NCI-H226 (cell line): ENCODE measurements at places on chromosomes 13 and 19.

GRCh38 chr19:49186108-49186507 is 28.5 kb downstream of the TRPM4 start:
- DNase-seq = no peak

DNA sequence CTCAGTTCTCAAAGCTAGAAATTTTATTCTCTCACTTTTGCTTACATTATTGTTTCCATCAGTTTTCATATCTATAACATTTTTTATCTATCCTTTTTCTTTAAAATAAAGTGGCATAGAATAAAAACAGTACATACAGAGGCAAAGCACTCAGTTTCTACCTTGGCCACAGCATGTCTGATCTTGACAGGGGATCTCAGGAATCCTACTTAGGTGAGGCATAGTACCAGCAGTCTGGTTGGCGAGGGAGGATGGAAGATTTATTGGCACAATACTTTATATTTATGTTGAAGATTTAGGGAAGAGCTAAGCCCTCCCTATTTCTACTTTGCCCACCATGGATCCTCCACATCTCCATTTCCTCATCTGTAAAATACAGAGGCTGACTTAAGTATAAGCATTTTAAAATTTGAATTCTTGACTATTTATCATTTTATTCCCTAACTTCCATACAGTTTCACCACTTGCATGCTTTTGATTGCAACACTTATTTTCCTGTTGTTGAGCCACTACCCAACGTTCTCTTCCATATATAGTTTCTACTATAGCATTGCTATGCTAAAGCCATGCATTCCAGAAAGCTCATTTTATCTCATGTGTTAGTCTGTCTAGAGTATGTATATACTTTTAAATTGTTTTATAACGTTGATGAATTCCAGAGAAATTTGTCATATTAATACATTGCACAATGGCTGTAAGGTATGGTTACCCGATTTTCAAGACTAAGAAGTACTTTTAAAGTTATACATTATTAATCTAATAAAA is 506.7 kb downstream of the KCTD12 start:
- DNase-seq = no peak

DNA sequence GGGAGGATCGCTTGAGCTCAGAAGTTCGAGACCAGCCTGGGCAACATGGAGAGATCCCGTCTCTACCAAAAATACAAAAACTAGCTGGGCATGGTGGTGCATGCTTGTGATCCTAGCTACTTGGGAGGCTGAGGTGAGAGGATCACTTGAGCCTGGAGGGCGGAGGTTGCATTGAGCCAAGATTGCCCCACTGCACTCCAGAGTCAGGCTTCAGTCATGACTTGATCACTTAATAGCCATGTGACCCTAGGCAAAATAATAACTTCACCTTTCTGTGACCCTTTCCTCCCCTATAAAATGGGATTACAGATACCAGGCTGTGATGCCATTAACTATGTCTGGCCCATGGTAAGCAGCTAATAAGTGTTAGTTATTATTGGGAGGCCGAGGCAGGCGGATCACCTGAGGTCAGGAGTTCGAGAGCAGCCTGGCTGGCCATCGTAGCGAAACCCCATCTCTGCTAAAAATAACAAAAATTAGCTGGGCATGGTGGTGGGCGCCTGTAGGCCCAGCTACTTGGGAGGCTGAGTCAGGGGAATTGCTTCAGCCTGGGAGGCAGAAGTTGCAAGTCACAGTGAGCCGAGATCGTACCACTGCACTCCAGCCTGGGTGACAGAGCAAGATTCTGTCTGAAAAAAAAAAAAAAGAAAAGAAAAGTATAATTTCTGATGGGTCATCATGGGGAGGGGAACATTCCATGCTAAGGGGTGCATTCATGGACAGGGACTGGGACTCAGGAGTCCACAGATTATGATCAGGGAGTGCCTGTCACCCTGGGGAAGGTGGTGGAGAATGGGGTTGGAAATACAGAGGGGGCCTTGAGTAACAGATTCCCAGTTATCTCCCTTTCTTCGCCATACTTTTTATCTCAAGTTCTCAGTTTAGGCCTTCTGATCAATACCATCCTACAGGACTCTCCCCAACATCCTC is 15.5 kb downstream of the TPM4 start:
- DNase-seq = no peak

GRCh38 chr13:48641404-48641803 is 12.3 kb upstream of the CYSLTR2 start:
- DNase-seq = no peak

GRCh38 chr13:30179597-30180276 is 127.6 kb downstream of the KATNAL1 start:
- no peak for DNase-seq

DNA sequence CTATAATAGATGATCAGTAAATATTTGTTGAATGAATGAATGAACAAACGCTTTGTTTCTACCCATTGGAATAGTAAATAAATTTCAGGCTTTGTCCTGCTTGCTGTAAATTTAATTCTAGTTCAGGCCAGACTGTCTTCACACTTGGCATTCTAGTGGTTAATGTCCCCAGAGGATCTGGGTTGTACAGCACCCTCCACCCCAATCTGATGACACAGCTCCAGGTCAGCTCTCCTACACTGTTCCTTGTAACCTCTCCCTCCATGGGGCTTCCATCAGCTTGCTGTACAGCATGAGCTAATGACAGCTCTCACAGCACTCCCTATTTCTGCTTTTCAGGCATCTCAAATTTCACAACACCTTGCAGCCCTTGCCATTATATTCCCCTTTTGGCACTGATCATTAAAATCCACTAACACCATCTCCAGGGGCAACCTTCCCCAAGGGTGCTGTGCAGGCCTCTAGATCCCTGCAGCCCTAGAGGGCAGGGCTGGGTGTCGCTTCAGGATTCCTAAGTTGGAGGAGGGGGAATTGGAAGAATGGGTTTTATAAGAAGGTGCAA is 12.7 kb upstream of the KL start:
- no peak for DNase-seq

- peak; percentile 7 for DNase-seq
Measured at GRCh38 chr13:80276371-80277289, 64.3 kb downstream of the SPRY2 start.

DNA sequence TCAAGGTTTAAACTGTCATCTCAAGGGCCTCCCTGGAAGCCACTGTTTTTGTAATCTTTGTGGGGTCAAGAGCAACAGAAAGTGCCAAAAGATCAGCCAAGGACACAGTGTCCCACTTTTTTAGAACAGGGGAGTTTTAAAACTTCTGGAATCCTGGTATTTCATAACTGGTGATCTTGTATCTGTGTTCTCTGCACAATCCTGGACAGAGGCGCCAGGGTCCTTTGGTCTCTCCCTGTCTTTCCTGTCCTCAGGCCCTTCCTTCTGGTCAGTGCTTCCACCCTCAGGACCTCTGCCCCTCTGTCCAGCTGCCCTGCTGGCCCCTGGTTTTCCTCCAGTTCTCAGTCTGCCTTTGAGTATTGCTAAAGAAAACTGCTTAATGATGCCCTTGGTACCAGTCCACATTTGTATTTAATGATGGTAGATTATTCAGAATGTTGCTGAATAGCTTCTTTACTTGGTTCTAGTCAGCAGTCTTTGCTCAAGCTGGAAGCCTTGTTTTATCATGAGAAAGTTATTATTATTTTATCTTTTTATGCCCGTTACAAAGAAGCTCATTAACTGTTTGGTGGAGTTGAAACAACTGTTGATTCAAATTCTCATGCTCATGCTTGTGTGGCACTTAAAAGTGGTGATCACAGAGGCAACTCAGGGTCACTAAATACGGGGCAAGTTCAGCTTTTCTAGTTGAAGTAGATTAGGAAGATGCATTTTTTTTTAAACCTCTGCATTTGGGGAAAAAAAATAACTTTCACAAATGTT is 47.5 kb downstream of the WASF3 start:
- DNase-seq = no peak

DNA sequence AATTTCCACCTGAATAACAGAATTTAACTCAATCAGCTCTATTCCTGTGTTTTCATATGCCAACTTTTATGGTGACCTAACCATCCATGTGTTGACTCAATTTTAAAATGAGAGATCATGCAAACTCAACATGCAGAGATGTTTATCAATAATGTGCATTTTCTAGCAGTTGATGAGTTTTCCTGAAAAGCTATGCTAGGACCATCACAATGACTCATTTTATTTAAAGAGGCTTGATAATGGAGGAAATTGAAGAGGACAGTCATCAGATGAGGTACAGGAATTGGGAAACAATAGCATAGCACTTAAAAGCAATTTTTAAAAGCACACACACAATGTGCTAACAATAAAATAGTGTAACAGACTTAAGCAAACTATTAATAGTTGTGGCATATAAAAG is 127.1 kb downstream of the VWA8 start:
- DNase-seq = no peak

DNA sequence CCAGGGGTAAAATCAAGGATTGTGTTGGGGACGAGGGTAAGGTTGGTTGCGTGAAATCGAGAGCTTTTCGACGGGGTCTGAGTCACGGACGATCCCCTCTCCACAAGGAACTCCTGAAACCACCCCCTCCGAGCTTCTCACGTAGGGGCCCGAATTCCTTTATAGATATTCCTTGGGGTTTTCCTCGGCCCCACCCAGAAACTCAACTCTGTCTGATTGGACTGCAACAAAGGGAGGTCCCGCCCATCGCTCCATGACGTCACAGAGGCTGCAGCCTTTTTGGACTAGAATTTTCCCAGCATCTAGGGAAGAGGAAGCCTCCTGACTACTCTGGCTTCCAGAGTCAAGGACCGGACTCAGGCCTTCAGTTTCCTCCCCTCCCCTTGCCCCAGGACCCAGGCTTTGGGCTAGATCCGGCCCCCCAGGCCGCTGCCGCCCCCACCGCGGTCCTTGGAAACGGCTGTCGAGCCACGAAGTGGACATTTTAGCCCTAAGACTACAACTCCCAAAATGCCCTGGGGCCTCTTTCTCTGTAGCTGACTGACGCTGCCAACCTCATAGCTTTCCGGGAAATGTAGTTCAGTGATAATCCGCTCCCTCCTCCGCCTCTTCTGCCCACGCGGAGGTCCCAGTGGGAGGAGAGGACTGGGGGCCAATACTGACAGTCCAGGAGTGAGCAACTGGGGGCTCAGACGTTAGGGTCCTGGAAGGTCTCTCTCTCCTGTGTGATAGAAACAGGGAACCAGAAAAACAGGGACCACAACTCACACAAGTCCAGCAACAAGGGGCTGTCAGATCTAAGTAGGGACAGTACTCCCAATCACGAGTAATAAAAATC is at the start of gene IZUMO1:
IZUMO1 (minus strand) TSS at position 172 of the 838 bp plus-strand sequence. CDS start 1,050 bp downstream, outside the sequence.
- DNase-seq = peak; percentile 92

DNA sequence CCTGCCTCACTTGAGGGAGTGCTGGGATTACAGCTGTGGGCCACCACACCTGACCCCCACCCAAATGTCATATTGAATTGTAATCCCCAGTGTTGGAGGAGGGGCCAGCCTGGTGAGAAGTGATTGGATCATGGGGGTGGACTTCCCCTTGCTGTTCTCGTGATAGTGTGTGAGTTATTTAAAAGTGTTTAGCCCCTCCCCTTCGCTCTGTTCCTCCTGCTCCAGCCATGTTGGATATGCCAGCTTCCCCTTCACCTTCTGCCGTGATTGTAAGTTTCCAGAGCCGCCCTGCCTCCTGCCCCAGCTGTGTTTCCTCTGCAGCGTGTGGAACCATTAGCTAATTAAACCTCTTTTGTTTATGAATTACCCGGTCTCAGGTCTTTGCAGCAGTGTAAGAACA is 13.7 kb downstream of the CHAMP1 start:
- no peak for DNase-seq

DNA sequence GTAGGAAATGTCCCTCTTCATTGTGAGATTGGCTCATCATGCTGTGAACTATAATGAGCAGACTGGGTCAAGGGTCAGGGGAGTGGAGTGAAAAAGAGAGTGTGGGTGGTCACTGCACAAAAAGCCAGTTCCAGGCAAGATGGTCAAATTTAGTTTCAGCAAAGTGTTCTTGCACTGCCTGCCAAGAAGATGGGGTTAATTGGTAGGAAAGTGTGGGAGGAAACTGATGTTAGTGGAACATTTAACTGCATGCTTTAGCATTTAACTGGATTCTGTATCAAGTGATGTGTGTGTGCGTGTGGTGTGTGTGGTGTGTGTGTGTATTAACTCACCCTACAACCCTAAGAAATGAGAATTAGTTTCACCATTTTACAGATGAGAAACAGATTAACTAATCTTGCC is 131.6 kb downstream of the COG6 start:
- DNase-seq = no peak

- DNase-seq = no peak
Measured at GRCh38 chr19:19039901-19040300, 6.5 kb downstream of the ARMC6 start.

GRCh38 chr13:91078093-91078679 is 269.3 kb upstream of the MIR17HG start:
- DNase-seq = no peak

GRCh38 chr13:35157143-35157755 is 215.2 kb downstream of the NBEA start:
- DNase-seq = no peak

- no peak for DNase-seq
Measured at GRCh38 chr19:5054551-5055456, 85.9 kb downstream of the KDM4B start.

- DNase-seq = no peak
Measured at GRCh38 chr13:27744801-27745200, 47.5 kb upstream of the GSX1 start.

- DNase-seq = no peak
Measured at GRCh38 chr13:97302611-97303010, 80.5 kb downstream of the MBNL2 start.

- no peak for DNase-seq
Measured at GRCh38 chr13:33051632-33052031, 35.4 kb downstream of the KL start.

DNA sequence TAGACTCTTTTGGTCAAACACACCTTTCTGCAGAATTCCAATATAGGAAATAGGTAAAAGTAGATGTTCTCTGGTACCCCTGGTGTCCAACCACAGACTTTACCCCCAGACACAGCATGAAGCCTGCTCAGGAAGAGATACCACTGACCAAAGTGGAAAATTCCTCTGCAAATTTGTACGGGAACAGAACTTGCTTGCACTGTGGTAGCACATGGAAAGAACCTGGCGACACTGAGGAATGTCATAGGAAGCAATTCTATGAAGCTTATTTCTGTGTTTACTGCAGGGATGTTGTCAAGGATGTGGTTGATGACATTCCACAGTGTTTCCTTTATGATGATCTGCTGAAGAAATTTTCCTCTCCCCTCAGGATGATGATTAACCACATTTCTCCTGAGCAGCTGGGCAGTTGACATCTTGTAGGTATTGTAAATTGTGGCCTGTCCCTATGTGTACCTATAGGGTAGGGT is 48.9 kb upstream of the TNFSF11 start:
- peak; percentile 26 for DNase-seq
